ENCODE measurements at places on chromosomes 5 and 9.
A peak's percentile ranks its signal among the peaks of the same experiment; 100 is the strongest.

DNA sequence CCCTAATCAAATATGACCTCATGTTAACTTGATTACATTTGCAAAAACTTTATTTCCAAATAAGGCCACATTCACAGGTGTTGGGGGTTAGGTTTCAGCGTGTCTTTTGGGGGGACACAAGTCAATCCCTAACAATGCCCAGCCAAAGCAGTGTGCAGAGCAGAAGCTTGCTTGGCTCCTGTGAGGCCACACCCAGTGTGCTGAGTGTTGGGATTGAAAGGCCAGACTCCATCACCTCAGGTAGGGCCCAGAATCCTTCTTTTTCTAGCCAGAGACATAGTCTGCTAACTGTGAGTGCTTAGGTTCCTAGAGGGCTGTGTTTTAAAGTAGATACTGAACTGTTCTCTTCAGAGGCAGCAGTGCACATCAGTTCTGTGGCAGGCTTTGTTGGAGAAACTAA, 27.9 kb downstream of the KDM4C start:
- no peak for DNase-seq

GRCh38 chr9:112869917-112870316, 20.8 kb downstream of the SLC46A2 start:
- no peak for DNase-seq

DNA sequence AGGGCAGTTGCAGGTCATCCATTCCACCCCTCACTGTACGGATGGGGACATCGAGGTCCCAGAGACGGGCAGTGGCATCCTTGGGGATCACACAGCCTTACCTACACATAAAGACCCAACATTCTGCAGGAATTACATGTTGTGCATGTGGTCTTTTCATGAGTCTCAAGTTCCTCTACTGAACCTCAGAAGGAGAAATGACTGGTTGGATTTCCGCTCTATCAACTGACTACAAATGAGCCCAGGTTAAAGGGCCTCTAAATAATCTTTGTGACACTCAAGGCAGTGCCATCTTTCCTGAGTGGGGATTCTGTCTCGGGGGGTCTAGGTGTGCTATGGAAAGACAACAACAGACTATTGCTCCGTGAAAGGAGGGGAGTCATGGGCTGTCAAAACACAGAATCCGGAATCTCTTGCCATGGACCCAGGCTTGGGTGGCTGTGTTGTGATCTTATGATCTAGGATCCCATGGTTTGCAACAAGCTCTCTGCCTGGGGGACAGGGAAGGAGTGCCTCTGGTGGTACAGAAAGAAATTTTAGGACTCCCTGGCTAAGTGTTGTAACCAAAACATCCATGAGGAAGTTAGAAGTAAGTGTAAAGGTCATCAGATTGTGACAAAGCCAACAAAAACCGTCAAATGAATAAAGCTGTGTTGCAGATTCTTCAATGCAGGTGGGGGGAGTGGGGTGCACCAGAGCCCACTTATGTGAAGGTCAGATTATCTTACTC, 1.9 kb upstream of the SLC31A2 start:
- no peak for DNase-seq

- no peak for DNase-seq
These were observed 3.4 kb upstream of the CCNO start for GRCh38 chr5:55236800-55237199.

DNA sequence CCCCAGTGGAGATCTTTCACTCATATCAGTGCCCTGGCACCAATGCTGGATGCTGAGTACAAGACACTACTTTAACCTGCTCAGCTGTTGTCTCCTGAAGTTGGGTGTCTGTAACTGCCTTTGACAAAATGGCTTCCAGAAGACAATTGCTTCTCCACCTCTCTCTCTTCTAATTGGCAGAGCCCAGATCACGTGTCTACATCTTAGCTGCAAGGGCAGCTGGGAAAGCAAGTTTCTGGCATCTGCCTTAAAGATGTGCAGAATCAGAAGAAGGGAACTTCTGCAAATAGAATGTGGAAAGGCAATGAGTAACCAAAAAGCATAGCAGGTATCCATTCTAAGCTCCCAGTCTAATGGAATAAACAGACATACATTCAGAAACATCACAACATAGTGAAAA, 81.1 kb downstream of the PDZD2 start:
- no peak for DNase-seq

DNA sequence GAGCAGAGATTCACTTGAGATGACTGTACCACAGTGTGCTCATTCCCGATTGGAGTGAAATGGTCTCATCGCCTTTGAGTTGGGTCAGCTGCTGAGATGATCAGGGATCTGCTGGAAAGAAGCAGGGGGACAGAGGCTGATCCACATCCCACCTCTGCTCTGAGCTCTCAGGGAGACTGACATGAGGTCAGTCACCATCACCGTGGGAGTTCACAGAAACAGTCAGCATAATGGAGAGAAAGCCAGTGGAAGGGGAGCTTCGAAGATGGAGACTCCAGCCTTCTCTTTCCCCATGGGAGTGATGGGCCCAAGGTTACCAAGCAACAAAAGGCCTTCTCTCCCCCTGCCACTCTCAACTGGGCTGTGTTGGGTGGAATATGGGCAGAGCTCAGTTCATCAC, 276.4 kb downstream of the CDK5RAP2 start:
- DNase-seq, result no peak

GRCh38 chr5:143525176-143525575, 121.7 kb upstream of the NR3C1 start:
- no peak for DNase-seq

DNA sequence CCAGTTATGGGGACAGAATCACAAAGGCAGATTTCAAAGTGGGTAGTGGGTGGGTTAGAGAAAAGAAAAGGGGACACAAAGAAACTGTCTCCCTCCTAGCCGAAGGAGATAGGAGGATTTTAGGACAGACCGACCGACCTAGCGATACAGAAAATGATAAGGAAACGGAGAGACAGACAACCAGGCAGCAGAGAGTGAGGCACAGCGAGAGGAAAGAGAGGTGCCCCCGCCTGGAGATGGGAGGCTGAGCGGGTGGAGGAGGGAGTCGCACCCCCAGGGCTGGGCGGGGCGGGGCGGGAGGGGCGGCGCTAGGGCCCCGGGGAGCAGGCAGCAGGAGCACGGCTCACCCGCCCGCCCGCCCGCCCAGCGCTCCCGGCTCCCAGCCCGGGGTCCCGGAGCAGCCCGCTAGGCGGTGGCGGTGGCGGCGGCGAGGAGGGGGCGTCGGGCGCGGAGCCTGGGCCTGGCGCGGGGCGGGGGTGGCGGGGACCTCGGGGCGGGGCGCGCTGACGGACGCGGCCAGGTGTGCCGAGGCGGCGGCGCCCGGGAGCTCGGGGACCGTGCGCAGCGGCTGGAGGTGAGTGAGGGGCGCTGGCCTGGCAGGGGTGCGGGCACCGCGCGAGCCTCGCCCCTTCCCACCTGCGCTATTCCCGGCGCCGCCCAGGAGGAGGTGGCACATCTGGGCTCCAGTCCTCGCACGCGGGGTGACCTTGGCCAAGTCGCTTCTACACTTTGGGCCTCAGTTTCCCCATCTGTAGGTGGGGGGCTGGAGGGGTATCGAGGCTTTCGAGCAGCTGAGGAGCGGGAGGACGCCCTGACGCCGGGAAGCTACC, 15.9 kb upstream of the SYNPO start:
- peak; percentile 65 for DNase-seq

DNA sequence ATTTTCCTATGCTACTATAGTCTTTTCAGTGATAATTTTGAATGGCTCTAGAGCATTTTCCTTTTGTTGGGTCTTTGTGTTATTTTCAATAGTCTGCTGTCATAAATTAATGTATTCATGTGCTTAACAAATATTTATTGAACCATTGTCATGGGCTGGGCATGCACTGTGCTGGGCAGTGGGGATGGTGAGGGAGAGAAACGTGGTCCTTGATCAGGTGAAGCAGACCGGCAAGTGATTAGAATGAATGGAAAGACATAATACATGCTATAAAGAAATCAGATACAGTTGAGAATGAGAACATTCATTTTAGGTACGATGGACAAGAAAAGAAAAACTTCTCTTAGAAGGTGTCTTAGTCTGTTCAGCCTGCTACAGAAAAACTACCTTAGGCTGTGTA, 66.1 kb downstream of the KIF4B start:
- no peak for DNase-seq

DNA sequence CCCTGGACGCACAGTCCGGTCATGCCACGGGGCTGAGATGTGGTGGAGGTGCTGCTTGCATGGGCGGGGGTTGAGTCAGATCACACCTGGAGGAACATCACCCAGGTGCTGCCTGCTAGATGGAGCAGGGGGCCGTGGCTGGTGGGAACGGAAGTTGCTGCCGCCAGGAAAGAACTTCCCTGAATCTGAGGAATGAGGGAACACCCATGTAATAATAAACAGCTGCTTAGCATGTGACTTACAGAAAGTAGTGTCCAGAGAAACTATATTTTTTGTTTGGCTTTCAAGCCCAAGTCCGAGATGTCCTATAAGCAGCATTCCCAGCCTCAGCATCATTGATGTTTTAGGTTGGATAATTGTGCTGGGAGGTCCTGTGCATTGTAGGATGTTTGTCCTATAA, 27.1 kb upstream of the FAM240B start:
- no peak for DNase-seq

DNA sequence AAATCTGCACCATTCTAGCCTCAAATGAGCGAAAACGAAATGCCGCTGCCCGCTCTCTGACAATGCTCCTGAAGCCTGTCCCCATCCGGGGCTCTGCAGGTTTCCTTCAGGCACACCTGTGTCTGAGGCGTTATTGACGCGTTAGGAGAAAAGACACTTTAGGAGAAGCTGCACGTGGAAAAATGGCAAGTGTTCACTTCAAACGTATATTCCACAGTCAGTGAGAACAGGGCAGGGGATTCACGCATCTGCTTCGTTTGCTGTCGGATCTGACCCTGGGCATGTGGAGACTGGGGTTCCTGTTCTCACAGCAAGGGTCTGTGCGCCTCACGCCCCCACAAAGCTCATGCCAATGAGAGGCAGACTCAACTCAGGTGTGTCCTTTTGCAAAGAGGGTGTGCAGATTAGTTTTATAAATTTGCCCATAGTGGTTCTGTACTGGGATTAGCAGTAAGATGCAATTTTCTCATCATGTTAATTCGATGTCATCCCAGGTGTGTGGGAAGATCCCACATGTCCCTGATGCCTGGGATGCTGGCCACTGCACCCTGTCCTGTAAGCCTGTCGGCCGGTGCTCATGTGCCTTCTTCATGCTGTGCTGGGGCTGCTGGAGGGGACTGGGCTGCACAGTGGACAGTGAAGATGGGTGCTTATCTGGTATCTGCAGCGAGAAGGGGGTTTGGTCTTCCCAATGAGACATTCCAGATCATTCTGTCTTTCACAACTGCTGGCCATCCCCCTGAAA, 11.2 kb upstream of the TBC1D9B start:
- no peak for DNase-seq

DNA sequence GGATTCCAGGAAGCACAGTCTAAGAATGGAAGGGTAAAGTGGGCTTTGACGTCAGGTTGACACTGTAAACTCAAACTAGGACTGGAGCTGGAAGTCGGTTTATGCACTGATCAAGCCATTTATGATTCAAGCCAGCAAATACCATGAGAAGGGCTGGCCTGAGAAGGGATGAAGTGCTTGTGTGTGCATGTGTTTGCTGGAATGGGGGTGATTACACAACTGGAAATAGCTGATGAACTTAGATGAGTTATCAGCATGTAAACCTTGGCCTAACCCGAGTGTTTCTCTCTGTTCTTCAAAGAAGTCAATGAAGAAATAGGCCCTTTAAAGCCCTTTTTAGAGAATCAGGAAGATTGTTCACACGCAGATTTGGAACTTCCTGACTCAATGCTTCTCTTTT, 287.6 kb downstream of the RFX3 start:
- DNase-seq, result no peak

GRCh38 chr9:34898846-34899245, 59.2 kb upstream of the PHF24 start:
- no peak for DNase-seq

GRCh38 chr5:170421826-170422225, 32.7 kb upstream of the KCNMB1 start:
- DNase-seq, result no peak

GRCh38 chr9:137255448-137256114, 454 bp downstream of the NELFB start:
- DNase-seq, result no peak

- DNase-seq, result no peak
These were observed 52.2 kb downstream of the ZNF618 start for GRCh38 chr9:113928269-113928668.

GRCh38 chr5:57831932-57832331, 349.3 kb upstream of the ACTBL2 start:
- no peak for DNase-seq

DNA sequence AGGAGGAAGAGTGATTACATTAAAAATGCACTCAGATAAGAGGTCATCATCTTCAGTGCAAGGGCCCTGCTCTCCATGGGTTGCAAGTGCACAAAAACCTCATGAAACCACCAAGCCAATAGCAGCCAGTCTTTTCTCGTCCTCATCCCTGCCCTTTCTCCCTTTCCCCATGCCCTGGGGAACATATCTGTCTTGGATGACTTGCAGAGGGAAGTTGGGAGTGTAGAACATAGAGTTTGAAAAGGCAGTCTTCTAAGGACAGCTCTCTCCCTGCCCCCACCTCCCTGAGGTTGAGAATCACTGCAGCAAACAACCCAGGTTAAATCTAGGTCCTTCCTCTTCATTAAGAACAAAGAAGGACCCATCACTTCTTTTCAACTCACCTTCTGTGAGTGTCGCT, 22.0 kb downstream of the DDX31 start:
- DNase-seq, result no peak

DNA sequence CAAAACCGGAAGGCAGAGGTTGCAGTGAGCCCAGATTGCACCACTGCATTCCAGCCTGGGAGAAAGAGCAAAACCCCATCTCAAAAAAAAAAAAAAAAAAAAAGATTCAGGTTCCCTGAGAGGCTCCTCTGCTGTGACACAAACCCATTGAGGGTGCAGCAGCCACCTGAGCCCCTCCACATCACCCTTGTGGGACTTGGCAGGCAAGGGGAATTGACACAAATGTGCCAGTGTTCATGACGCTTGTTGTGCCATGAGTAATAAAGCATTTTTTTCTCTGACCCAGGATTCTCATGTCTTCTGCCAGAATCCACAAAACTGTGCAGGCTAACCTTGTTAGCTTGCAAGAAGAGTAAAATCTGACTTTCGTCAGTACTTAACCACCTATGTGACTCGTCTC, 149.6 kb downstream of the TTC39B start:
- no peak for DNase-seq

DNA sequence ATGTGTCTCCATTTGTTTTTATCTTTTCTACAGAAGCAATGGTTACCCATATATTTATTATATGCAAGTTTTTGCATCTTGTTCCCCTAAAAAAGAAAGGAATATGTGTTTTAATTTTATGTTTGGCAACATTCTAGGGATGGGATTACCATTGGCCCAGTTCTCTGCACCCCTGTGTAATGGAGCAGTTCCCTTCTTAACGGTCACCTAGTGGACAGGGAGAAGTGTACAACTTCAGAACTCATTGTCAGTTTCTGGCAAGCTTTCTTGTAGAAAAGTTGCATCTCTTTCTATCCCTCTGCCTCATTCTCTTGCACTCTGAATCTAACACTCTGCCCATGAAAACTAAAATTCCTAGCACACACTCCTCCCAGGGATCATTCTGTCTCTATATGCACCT, 78.2 kb downstream of the DOCK8 start:
- DNase-seq, result no peak

GRCh38 chr9:93083592-93084470, 12.2 kb upstream of the CARD19 start:
- no peak for DNase-seq

- DNase-seq, result no peak
These were observed 16.3 kb upstream of the SEMA5A start for GRCh38 chr5:9562141-9562540.

- peak; percentile 37 for DNase-seq
These were observed 334.1 kb upstream of the CD180 start for GRCh38 chr5:67530609-67531255.

Measured in umbilical cord (tissue), 2 donors.